Activated naive CD4-positive, alpha-beta T cell treated with anti-CD3 and anti-CD28 coated beads for 36 hours (primary cell): ENCODE measurements at places on chromosomes 4 and X. TPM values are rescaled to one million over a fixed set of nuclear protein-coding genes. Genes with fewer than 3 reads are reported as not detected.

Gene CT47B1
- not detected for total RNA-seq

DNA sequence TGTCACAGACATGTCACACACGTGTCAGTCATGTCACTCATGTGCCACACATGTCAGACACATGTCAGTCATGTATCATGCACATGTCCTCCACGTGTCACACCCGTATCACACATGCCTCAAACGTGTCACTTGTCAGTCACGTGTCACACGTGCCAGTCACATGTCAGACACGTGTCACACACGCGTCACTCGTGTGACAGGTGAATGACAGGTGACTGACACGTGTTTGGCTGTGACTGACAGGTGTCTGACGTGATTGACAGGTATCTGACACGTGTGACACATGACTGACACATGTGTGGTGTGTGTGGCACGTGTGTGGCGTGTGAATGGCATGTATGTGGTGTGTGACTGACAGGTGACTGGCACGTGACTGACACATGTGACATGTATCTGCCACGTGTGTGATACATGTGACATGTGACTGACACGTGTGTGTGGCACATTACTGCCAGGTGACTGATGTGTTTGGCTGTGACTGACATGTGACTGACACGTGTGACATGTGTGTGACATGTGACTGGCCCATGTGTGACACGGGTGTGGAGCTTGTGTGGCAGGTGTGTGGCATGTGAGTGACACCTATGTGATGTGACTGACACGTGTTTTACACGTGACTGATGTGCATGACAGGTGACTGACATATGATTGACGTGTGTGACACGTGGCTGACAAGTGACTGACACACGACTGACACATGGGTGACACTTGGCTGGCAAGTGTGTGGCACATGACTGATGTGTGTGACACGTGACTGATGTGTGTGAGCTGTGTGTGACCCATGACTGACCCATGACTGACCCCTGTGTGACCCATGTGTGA lies 90.7 kb upstream of the GPC3 start:
- H3K36me3 ChIP-seq: no peaks in the 10 kb centered on the region
- H3K4me1 ChIP-seq: no peaks in the 10 kb centered on the region
- H3K27ac ChIP-seq: no peak overlapping the region
- no peak overlapping the region for H3K4me3 ChIP-seq

DNA sequence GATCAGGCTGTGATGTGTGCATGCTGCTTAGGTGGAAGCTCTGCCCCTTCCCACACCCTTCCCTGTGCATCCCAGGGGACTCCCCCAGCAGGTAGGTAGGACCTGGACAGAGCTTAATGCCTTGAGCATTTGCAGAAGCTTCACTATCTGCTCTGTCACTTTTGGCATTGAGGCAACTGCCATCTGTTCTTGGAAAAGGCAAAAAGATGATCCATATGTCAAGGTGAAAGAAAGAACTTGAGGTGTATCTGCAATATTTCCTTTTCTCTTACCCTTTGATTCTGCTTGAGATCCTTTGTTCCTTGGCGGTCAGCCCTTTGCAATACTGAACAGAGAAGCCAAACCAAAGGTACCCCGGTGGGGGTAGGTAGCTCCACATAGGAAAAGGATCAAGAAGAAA lies 37.1 kb upstream of the TBC1D9 start:
- H3K4me1 ChIP-seq: no peaks in the 10 kb centered on the region
- H3K36me3 ChIP-seq: no peaks in the 10 kb centered on the region
- peaks cover 10% of the 10 kb centered on the region for H3K27me3 ChIP-seq
- DNase-seq: no peak
- H3K4me3 ChIP-seq: no peak overlapping the region

GRCh38 chr4:100017637-100018310 lies 67.7 kb upstream of the H2AZ1 start:
- H3K4me3 ChIP-seq: no peak overlapping the region
- peaks cover 10% of the 10 kb centered on the region for H3K4me1 ChIP-seq
- peaks cover 3% of the 10 kb centered on the region for H3K27me3 ChIP-seq

- H3K4me3 ChIP-seq: no peak overlapping the region
- H3K27me3 ChIP-seq: peaks cover 10% of the 10 kb centered on the region
- no peak overlapping the region for H3K27ac ChIP-seq
- H3K4me1 ChIP-seq: no peaks in the 10 kb centered on the region
- H3K36me3 ChIP-seq: no peaks in the 10 kb centered on the region
Observed at GRCh38 chr4:82588771-82589270, 27.0 kb upstream of the TMEM150C start.

GRCh38 chrX:46710425-46710824 lies 48.5 kb downstream of the SLC9A7 start:
- peak overlapping the region; percentile 61 for H3K27ac ChIP-seq
- DNase-seq: peak; percentile 17
- H3K4me1 ChIP-seq: peaks cover 64% of the 10 kb centered on the region
- H3K4me3 ChIP-seq: no peak overlapping the region

DNA sequence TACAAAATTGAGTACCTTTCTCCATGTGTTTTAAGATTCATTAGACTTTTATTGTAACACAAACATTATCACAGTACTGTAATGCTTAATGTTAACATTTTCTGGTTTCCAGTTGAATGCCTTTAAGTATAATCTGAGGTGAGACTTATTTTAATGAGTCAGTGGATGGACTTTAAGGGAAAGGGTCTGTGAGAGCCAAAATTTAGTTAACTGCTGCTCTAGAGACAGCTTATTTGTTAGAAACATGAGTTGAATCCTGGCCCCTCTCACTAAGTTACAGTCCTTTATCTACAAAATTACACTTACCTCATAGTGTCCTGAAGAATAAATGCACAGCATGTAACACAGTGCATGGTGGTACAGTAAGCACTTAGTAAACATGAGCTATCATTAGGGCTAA lies 66.0 kb downstream of the PGRMC2 start:
- no peaks in the 10 kb centered on the region for H3K36me3 ChIP-seq
- no peaks in the 10 kb centered on the region for H3K27me3 ChIP-seq
- DNase-seq: no peak
